ENCODE measurements at places on chromosomes 3 and 15.

- DNase-seq: no peak
These were observed 124.8 kb upstream of the ABI3BP start for GRCh38 chr3:101117980-101118379.

DNA sequence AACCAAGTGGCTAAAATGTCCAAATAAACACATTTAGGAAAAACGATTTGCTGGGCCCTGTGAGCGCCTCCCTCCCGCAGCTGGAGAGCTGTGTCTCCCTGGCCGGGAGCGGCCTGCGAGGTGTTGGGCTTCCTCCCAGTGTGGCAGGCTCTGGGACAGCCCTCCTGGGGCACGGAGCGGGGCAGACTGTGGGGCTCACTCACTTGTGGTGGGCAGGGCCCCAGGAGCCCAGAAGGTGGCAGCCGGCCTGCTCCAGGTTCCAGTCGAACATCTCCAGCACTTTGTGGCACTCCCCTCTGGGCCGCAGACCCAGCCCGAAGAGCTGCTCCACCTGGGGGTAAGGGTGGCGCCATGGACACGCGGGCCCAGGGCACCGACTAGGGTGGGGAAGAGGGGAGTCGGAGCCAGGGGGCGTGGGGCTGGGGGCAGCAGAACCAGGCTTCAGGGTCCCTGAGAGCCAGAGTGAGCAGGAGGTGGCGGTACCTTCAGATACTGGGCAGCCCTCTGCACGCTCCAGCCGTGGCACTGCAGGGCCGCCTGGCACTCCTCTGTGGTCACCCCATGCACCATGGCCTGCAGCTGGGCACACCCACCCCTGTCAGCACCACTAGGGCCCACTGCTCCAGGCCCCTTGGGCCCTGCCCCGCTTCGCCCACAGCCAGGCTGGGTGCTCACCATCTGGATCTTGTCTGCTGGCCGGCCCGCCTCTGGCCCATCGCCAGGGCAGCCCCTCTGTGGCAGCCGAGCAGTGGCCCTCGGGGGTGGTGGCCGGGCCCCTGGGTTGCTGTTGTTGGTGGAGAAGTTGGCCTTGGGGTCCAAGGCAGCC lies 41.5 kb downstream of the TNK2 start:
- DNase-seq: no peak

- no peak for DNase-seq
These were observed 106.8 kb upstream of the RAP2B start for GRCh38 chr3:153055217-153055616.

DNA sequence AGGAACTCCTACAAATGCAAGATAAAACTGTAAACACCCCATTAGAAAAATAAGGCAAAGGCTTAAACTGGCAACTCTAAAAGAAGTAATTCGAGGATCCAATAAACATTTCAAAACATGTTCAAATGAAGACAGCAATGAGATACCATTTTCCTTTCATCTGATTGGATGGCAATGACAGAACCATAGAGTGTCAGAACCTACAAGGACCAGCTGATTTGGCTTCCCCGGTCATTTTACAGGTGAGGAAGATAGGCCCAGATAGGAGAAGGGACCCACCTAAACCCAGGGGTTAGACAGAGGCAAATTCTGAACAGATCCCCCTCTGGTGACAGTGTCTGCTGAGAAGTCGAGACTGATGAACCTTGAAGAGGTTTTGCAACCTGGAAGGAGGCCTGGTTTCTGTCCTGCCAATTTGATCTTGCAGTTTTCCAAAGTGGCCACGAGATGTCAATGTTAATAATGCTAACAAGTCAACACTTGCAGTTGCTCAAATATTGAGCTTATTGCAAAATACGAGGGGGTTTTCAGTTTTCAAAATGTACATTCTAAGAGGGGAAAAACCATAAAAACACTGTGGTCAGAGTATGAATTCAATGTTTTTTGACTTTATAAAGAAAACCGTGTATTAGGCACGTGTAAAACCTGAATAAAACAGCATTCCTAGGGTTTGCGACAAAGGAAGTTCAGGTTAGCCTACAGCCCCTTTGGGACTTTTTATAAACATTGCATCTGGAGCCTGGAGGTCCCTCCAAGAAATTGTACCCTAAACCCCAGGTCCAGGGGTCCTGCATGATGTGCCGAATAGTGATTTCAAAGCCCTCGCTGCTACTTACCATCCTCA lies 21.5 kb downstream of the CFAP161 start:
- peak; percentile 40 for DNase-seq

- no peak for DNase-seq
These were observed 74.3 kb upstream of the VGLL4 start for GRCh38 chr3:11717768-11718636.

- DNase-seq: no peak
These were observed 309.1 kb downstream of the TUSC7 start for GRCh38 chr3:117018655-117019054.

- DNase-seq: no peak
These were observed 19.4 kb downstream of the ZNF80 start for GRCh38 chr3:114218006-114218405.

- no peak for DNase-seq
These were observed 140.1 kb upstream of the TMEM108 start for GRCh38 chr3:132898141-132898540.

- no peak for DNase-seq
These were observed 366.7 kb downstream of the MAGI1 start for GRCh38 chr3:65672061-65672460.

DNA sequence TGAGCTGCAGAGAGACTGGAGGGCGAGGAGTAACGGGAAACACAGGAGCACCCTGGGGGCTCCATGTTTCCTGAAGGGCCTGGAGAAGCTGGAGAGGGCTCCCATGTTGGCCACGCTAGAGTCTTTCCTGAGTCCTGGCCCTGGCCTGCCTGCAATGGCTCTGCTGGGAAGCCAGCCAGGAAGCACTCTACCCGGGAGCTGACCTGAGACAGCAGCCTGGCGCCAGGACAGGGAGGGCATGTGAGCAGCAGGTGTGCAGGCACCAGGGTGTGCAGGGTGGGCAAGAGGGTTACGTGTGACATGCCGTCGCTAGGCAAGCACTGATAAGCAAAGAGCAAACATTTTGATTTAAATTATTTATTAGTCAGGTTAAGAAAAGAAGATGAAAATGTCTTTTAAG lies 301.4 kb downstream of the OCA2 start:
- no peak for DNase-seq

- no peak for DNase-seq
These were observed 37.9 kb downstream of the ETV5 start for GRCh38 chr3:186070996-186071395.

DNA sequence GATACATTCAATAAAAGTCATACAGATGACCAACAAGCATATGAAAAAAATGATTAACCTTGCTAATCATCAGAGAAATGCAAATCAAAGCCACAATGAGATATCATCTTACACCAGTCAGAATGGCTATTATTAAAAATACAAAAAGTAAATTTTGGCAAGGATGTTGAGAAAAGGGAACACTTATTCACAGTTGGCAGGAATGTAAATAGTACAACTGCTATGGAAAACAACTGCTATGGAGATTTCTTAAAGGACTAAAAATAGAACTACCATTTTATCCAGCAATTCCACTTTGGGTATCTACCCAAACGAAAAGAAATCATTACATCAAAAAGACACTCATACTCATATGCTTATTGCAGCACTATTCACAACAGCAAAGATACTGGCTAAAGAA lies 1121.8 kb downstream of the TBL1XR1 start:
- DNase-seq: no peak

- DNase-seq: peak; percentile 38
These were observed 489 bp downstream of the HDGFL3 start for GRCh38 chr15:83207009-83207659.

DNA sequence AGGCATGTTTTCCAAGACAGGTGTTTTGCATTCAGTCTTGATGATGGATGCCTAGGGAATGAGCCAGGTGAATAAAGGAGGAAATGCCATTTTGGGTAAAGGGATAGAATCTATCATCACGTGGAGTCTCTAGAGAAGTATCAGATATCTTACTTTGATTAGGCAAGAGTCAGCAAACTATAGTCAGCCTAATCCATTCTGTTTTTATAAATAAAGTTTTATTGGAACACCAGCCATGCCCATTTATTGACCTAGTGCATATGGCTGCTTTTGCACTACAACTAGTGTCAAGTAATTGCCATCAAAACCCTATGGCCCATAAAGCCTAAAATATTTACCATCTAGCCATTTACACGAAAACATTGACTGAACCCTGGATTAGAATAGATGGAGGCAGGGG lies 231.2 kb downstream of the SLC9A9 start:
- no peak for DNase-seq

GRCh38 chr15:56353119-56353518 lies 12.1 kb upstream of the TEX9 start:
- no peak for DNase-seq

DNA sequence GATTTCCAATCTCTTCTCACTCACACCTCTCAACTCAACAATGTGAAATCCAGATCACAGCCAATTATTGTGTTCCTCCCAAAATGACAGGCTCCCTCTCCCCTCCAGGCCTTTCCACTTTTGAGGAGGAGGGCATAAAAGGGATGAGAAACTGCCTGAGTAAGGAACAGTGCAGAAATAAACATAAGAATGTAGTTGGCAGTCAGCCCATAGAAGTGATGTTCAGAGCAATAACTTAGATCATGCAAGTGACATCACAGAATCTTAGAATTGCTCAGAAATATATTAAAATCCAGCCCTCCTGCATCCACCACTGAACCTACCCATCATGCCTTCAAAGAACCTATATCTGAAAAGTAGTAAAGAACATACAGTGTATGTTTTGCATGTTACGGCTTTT lies 299.4 kb upstream of the GADL1 start:
- no peak for DNase-seq

DNA sequence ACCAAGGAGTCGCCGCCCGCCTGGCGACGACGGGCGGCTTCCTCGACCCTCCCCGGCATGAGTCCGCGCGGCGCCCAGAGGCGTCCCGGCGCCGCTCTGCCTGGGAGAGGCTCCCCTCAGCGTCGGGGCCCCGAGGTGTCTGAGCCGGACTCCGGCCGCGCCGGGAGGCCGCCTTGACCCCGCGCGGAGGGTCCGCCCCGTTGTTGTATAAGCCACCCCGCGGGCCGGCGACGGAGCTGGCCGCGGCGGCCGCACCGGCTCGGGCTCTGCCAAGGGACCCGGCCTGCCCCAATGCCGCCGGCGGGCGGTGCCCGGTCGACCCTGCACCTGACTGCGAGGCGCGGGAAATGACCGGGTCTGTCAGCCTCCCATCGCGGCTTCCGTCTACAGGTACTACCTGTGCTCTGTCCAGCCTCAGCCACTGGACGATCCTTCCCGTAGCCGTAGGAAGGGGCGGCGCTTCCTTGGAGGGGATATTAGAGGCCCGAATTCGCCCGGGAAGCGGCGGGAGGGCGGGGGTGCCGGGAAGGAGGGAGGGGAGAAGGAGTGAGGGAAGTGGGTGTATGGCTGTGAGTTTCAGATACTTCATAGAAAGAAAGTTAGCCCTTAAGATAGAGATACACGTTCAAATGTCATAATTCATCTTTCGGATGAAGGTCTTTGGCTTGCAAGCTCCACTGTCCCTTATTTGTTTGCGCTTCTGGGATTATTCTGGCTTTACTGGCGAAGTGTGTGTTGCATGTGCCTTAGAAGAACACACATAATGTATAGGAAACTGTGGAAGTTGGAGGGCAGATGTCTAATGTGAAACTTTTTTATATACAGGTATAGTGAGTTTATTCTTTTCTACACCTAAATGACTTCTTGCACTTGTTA lies 620 bp downstream of the ABHD5 start:
- DNase-seq: peak; percentile 50

DNA sequence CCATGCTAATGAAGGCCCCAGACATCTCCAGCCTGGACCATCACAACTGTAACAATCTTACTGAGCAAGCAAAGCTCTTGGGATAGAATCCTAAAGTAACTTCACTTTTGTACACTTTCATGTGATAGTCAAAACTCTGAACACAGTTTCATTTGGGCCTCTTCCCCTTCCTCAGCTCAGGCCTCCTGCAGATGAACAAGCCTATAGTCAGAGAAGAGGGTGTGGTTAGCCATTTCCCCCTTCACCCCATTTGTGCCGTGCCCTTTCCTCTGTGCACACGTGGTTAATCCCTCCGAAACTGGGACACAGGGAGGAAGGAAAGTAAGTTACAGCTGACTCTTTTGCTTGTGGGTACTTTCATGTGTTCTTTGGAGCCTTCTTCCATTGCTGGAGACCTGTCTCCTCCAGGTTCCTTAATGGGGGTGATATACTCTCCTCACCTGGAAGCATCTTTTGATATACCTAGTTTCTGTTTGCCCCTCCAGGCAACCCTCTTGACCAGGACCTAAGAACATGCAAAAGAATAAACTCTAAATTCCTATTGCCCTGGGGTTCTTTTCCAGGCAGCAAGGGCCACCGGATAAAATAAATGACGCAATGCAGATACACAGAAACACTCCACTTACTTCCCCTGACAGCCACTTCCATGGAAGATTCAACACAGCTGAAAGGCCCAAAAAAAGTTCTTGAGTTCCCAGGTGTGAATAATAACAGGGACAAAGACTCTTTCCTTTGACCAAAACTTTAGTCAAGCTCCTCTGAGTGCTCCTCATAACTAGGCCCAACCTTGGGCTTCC lies 29.6 kb upstream of the CSTA start:
- no peak for DNase-seq

GRCh38 chr3:182238126-182238525 lies 526.4 kb downstream of the SOX2 start:
- DNase-seq: no peak

DNA sequence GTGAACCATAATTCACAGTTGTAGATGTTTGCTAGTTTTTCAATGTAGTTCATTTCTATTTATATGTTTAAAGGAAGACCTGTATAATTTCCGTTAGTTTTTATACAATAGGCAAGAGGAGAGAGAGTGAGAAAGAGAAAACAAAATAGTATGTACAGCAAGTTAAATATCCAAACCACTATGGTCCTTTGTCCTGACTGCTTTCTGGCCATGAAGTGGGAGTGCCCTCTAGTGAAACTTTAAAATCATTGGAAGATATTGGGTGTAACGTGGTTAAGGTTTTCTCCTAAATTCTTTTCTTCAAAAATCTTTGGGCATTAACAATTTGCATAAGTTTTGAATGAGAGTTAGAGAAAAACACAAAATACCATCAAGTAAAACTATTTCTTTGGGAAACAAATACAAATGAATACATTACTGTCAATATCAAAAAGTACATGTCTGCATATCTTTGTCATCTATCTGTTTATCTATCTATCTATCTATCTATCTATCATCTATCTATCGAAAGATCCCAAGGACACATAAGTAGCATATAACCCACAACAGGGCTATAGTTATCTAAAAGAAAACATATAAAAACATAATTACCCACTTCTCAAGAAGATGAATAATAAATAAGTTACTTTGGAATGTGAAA lies 534.6 kb upstream of the ATP11B start:
- peak; percentile 82 for DNase-seq

- DNase-seq: peak; percentile 42
These were observed 969.4 kb downstream of the PLOD2 start for GRCh38 chr3:145191543-145191942.

DNA sequence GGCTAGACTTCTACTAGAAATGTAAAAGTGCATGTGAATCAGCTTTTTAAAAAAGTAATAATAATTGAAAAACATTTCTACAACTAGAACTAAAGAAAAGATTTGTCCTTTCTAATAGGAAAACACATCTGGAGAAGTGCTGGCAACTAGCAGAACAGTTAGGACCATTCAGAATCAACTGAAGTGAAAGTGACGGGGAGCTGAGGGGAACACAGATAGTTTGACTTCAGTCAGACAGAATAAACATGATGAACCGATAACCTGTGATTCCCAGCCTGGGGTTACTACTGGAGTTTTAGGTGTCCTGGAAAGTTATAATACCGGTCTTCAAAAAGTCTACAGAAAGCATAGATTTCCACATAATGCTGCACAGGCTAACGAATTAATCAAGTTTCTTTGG lies 28.1 kb downstream of the OPA1 start:
- no peak for DNase-seq

GRCh38 chr3:159919873-159920272 lies 68.8 kb upstream of the IL12A start:
- DNase-seq: no peak
